ENCODE measurements at places on chromosomes 1 and 21.

GRCh38 chr1:157090771-157091170 is 8.8 kb downstream of the ETV3L start:
- DNase-seq, result no peak

GRCh38 chr21:40850071-40850470 is 3.1 kb upstream of the DSCAM start:
- no peak for DNase-seq

DNA sequence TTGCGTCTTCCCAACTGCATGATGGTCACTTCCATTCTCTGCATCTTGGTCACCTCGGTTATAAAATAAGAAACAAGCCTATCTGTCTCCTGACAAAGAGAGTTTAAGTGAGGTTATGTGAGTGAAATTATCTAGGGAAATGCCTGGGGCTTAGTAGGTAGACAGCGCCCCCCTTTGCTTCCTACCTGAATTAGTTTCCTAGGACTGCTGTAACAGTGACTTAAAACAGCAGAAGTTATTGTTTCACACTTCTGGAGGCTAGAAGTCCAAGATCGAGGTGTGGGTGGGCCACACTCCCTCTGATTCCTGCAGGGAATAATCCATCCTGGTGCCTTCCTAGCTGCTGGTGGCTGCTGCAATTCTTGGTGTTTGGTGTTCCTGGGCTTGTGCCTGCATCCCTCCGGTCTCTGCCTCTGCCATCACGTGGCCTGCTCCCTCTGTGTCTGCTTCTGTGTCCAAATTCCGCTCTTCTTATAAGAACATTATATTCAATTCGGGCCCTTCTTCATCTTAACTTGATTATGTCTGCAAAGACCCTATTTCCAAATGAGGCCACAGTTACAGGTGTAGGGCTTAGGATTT is 92.6 kb downstream of the IGSF21 start:
- DNase-seq, result no peak

DNA sequence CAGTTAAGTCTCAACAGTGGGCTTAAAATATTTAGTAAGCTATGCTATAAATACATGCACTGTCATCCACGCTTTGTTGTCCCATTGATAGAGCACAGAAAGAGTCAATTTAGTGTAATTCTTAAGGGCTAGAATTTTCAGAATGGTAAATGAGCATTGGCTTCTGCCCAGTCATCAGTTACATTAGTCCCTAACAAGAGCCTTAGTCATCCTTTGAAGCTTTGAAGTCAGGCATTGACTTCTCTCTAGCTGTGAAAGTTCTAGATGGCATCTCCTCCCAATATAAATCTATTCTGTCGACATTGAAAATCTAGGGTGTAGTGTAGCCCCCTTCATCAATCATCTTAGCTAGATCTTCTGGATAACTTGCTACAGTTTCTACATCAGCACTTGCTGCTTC is 12.0 kb upstream of the LPGAT1 start:
- DNase-seq, result no peak

DNA sequence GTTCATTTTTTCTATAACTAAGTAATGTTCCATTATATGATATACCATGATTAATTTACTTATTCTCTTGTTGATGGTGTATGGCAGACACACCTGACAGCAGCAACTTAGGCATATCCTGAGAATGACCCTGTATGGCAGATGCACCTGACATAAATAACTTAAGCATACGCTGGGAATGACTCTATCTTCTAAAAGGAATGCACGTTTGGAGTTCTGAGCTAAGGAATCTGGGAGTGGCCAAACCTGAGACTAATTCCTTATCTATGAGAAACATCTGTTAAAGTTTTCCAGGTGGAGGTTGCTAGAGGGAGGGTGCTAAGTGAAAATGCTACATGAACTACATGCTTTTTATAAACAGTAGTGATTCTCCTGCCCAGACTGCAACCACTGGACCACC is 96.7 kb upstream of the RGS18 start:
- no peak for DNase-seq

DNA sequence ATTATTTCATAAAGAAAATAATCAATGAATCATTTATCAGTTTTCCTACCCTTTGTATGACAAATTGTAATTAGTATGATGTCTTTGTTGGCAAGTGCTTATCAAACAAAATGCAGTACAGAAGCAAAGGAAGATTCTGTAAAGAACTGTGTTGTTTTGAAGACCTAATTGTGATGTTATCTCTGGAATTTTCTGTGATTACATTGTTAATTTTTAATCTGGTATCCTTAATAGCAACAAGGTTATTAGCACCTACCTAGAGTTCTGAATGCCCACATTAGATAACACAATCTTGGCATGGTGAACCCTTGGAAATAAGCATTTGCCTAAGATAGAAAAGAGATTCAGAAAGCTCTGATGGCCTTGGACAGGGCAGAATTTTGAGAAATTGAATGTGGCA is 274.1 kb upstream of the ST6GALNAC5 start:
- no peak for DNase-seq

GRCh38 chr1:69129538-69129937 is 438.2 kb upstream of the LRRC7 start:
- no peak for DNase-seq

DNA sequence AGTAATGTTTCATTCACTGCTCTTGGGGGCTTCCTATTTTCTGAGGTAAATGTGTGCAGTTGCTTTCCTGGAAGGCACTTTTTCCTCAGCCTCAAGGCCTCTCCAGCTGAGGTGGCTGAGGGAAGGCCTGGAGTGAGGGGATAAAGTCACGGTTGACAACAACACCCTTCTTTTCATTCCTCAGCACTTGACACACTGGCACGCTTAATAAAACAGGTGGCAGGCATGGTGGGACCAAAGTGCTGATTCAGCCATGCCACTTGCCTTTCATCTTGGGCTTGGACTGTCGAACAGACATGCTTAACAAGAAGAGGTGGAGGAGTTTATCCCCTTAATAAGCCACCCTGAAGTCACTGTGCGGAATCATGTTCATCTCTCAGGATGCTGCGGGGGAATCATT is 23.6 kb upstream of the GRHL3 start:
- no peak for DNase-seq
